Activated CD8-positive, alpha-beta memory T cell treated with anti-CD3 and anti-CD28 coated beads for 36 hours (primary cell): ENCODE measurements at places on chromosomes 2 and 18. TPM values are rescaled to one million over a fixed set of nuclear protein-coding genes. Genes with fewer than 3 reads are reported as not detected.

The XDH gene
- total RNA-seq = not detected

The GPR45 gene
- not detected for total RNA-seq

The UPP2 gene
- not detected for total RNA-seq

The ABCB11 gene
- total RNA-seq = not detected
